ENCODE measurements at places on chromosomes 12 and 14.
A peak's percentile ranks its signal among the peaks of the same experiment; 100 is the strongest.

- no peak for DNase-seq
Observed at GRCh38 chr14:89378119-89378518, 38.9 kb downstream of the FOXN3 start.

- no peak for DNase-seq
Observed at GRCh38 chr12:132563911-132564310, 46.5 kb downstream of the LRCOL1 start.

- DNase-seq = no peak
Observed at GRCh38 chr14:73003681-73004080, 23.2 kb downstream of the ZFYVE1 start.

- DNase-seq = no peak
Observed at GRCh38 chr12:2557597-2557996, 237.2 kb upstream of the FKBP4 start.

DNA sequence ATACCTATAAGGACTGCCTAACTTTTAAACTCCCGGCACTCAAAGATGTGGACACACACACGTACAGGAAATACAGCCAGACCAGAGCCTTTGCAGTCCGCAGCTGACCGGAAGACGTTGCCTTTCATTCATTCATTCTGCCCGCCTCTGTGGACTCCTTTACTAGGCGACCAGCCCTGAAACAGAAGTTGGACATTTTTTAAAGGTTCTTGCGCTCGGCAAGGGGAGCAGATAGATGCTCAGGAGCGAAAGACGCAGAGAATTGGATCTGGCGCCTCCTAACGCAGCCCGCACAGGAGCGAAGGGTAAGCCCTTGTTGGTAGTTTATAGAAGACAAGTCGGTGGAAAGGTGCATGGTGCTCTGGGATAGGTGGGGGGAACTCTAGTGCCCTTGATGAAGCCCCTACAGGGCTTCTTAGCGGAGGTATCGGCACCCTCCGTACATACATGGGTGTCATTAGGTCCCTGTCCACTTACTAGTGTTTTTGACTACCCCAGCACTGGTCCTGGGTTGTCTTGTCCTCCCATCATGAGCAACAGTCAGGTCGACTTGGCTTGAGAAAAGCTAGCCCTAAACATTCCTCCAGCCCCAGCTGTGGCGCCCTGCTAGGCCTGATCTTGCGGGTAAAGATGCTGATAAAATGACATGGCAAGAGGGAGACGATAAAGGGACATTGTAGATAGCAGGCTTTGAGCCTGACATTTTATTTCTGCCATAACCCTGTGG, at the start of gene KDM2B:
Gene KDM2B, minus strand, starts transcription at position 65 of the 727 bp plus-strand sequence. CDS start 112 bp downstream, outside the sequence.
- peak; percentile 37 for DNase-seq

DNA sequence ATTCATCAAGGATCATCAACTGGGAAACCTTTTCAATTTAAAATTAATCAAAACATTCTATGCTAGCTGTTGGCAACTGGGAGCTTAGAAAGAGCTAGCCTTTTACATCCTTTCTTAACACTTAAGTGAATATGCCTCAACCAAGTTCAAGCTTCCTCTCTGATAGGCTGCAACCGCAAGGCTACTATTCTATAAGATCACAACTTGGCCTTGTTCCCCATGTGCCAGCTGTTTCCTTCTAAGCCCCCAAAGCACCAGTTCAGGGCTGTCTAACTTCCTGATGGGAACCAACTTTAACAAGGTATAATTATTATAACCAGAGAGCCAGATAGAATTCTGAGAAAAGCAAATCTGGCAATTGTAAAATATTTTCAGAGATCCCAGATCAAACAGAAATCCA, 37.0 kb downstream of the KCNC2 start:
- no peak for DNase-seq

GRCh38 chr12:66049538-66050282, 80.8 kb downstream of the LLPH start:
- no peak for DNase-seq

- no peak for DNase-seq
Observed at GRCh38 chr12:45379261-45379660, 163.4 kb downstream of the ANO6 start.

- DNase-seq = no peak
Observed at GRCh38 chr12:111259231-111259630, 109.7 kb downstream of the PHETA1 start.

GRCh38 chr12:68013181-68013580, 23.9 kb downstream of the IFNG-AS1 start:
- DNase-seq = no peak

DNA sequence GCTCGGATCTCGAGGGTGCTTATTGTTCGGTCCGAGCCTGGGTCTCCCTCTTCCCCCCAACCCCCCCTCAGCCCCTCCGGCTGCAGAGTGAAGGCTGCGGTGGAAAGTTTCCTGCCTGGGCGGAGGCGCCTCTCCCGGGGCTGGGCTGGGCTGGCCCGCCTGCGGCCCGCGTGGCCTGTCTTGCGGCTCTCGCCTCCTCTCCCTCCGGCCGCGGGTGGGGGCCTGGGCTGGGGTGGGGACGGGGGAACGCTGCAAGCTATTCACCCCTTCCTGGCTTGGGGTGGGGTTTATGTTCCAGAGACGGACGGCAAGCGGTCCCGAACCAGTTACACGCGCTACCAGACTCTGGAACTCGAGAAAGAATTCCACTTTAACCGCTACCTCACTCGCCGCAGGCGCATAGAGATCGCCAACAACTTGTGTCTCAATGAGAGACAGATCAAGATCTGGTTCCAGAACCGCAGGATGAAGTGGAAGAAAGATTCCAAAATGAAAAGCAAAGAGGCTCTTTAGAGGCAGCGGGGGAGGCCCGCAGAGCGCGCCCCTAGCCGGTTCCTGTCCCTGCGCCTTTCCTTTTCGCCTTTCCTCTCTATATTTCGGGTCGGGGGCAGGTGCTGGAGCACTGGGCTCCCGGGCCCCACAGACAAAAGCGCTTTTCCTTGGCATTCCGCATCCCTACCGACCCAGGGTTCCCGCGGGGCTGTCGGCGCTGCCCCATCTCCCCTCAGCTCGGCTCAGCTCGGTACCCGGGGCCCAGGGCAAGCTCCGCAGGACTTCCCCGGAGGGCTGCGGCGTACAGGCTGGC, 1.3 kb downstream of the HOXC5 start:
- no peak for DNase-seq

DNA sequence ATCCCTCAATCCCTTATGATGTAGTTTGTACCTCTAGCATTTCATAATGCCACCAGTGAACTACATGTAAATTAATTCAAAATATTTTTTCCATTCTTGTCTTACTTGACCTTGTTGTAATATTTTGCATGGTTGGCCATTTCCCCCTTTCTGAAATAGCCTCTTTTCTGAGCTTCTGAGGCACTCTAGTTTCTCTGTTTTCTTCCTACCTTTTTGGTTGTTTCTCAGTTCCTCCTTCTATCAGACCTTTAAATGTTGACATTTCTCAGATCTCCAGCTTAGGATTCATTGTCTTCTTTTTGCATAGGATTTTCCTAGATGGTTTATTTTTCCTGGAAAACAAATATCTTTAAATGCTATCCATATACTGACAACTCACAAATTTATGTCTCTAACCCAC, 9.8 kb upstream of the RMST start:
- no peak for DNase-seq

DNA sequence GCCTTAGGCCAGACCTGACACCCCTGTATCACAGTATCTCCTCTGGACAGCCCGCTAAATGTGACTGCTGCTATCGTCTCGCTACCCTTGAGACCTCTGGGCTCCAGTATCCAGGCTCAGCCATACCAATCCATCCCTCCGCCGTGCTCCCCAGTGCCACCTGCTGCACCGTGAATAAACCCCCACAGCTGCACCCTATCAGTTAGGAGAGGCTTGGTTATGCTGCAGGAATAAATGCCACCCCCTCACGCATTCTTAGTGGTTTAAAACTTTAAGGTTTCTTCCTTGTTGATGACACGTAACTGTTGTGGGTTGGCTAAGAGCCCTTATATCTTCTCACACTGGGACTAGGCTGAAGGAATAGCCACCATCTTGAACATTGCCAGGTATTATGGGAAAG, 12.1 kb downstream of the CCDC63 start:
- no peak for DNase-seq

DNA sequence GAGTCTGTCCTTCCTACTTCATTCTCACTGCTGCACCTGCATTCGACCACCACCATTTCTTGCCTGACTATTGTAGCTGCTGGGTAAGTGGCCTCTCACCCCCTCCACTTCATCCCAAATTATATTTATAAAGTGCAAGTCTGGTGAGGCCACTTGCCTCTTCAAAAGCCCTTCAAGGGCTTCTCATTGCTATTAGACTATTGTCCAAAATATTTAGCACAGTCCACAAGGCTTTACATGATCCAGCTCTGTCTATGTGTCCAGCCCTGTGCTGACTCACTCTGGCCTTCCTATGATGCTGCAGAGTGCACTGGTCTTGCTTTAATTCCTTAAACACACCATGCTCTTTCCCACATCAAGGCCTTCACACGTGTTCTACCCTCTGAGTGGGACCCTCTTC, 46.0 kb downstream of the PAH start:
- no peak for DNase-seq

DNA sequence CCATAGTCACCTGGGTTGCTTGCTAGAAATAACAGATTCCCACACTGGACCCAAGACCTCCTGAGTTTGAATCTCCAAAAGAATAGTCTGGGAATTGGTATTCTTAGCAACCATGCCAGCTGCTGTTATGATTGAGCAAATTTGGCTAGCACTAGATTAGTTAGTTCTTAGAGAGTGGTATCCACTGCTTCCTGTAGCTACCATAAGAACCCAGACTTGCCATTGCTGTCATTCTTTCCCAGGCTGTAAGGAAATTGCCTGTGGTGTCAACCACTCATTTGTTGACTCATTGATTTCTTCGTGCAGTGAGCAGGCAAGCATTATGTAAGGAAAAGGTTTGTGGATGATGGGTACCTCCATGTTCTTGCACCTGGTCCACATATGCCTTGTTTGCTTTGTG, 201.8 kb upstream of the RGS6 start:
- DNase-seq = no peak

DNA sequence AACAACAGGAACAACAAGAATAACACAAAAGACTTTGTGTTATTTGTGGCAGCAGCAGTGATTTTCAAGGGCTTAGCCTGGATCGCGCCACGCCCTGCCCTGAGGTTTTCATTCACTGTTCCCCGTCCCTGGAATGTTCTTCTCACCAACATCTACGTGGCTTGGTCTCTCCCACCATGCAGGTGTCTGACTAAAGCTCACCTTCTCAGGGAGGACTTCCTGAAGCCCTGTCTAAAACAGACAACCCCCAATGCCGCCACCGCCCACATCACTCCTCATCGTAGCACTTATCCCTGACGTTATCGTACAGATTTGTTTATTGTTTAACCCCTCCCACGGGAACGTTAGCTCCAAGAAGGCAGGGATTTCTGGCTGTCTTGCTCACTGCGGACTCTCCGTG, 40.4 kb downstream of the P2RX4 start:
- DNase-seq = no peak

DNA sequence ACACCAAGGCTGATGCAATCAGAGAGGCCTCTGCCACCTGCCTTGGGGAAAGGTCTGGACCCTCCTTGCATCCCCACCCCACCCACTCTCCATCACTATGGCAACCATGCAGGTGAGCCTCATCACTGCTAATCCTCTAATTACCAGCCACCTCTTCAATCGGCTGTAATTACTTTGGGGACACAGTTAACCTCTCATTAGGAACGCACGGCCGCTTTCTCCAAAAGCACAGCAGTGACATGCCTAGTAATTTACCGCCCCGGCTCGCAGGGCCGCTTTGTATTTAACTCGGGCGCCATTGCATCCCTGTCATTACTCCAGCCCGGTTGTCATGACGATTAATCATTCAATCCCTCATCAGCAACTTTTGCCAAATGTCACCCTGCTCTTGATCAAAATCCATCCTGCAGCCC, 36.3 kb upstream of the FAM222A start:
- DNase-seq = no peak

- DNase-seq = no peak
Observed at GRCh38 chr12:108689314-108690190, 41.8 kb downstream of the CORO1C start.

DNA sequence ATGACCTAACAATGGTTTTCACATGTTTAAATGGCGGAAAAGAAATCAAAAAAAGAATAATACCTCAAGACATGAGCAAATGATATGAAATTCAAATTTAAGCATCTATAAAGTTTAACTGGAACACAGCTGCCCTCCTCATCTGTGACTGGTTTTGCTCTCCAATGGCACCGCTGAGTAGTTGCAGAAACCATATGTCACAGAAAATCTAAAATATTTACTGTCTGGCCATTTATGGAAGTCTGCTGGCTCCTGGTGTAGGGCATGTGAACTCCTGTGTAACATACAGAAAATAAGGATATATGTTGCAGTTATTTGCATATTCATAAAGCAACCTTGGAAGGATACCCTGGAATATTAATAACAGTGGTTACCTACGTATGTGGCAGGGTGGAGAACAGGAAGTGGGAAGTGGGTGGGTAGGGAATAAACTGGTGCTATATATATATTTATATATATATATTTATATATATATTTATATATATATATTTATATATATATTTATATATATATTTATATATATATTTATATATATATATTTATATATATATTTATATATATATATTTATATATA, 48.4 kb downstream of the LTBP2 start:
- DNase-seq = no peak

DNA sequence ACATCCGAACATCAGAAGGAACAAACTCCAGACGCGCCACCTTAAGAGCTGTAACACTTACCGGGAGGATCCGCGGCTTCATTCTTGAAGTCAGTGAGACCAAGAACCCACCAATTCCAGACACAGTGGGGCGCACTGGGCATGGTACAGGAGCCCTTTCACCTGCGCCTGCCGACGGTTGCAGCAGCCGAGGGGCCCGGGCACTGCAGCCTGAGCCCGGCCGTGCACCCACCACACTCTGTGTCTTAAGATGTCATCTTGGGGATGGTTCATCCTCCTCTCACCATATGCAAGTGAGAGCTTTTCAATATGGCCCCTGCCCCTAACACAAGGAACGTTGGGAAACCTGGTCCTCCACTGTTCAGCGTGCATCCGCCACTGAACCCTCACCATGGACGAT, 288.3 kb downstream of the TTC8 start:
- DNase-seq = no peak

DNA sequence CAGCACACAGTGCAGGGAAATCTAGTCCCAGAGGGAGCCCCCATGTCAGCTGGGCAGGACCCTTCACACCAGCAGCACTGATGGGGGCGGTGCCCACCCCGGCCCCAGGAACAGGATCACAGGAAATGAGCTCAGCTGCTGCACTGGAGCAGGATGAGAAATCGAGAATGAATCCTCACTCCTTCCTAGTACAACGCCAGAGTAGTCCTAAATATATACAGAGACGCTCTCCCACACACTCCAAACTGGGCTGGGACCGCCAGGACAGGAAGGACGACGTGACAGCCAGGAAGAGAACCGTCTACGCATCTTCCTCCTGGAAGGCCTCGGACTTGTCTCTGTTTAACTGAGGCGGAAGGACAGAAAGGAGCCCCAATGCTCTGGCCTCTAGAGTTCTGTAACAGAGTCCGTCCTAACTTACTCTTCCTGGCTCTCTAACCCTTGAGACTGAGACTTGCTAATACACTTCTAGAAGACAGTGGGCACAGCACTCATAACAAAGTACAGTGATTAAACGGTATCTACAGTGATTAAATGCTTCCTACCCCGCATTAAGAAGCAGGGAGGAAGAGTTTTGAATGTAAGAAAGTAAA, 33.4 kb downstream of the CDC42BPB start:
- no peak for DNase-seq

- DNase-seq = no peak
Observed at GRCh38 chr12:31005944-31006361, 67.7 kb upstream of the DDX11 start.

- DNase-seq = no peak
Observed at GRCh38 chr12:15580431-15580830, 208.8 kb downstream of the EPS8 start.

- DNase-seq = no peak
Observed at GRCh38 chr12:130856088-130856487, 15.8 kb upstream of the RAN start.

GRCh38 chr14:73344319-73344718, 107.0 kb downstream of the PAPLN start:
- no peak for DNase-seq
